ENCODE measurements at places on chromosomes 3 and 15.

GRCh38 chr3:28590860-28591259 lies 242.2 kb upstream of the AZI2 start:
- no peak for DNase-seq

GRCh38 chr15:77138167-77138522 lies 67.2 kb upstream of the TSPAN3 start:
- DNase-seq, result no peak

- no peak for DNase-seq
Observed at GRCh38 chr15:70475921-70476320, 287.4 kb downstream of the UACA start.

DNA sequence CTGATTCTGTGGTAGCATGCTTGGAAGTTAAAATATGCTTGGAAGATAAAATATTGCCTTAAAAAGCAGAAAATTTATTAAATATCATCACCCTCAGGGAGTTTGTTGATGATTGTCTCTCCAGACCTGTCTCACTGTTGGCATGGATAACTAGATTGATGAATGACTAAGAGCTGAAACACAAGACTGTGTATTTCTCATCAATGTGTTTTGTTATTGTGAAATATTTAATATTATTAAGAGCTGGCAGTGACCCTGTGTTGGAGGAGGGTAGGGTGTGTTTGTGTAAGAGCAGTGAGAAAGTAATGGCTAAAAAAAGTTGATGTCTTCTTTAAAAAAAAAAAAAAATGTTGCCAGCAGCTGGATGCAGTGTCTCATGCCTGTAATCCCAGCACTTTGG lies 82.2 kb downstream of the ITPR1 start:
- no peak for DNase-seq

DNA sequence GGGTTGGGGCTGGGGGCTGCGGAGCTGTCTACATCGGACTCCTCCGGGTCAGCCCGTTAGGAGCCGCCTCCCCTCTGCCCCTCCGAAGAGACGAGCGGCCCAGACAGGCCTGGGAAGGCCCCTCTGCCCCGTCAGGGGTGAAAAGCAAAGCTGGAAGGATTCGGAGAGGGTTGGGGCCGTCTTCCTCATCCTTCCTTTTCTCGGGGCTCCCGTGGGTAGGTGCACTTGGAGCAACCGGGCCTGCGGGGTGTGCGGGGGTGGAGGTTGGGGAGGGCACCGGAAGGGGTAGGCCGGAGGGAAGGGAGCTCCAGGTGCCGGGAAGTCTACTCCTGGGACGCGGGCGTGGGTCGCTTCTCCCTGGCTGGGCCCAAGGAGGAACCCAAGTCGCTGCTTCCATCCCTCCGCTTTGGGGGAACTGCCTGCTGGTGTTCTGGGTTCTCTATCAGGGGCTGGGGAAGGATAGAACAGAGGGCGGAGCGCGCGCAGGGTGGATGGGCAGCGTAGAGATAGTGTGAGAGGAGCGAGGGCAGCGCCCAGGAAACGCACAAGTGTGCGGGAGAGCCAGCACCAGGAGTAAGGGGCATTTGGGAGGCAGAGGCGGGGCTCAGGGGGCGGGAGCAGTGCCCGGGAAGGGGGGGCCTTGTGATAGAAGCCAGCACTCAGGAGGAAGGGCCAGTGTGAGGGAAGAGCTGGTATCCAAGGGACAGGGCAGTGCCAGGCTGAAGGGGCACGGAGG lies 590 bp downstream of the POLR2H start:
- DNase-seq, result peak; percentile 63

GRCh38 chr3:126964261-126964660 lies 18.7 kb upstream of the PLXNA1 start:
- no peak for DNase-seq

GRCh38 chr3:54986294-54986693 lies 58.4 kb upstream of the LRTM1 start:
- DNase-seq, result no peak

DNA sequence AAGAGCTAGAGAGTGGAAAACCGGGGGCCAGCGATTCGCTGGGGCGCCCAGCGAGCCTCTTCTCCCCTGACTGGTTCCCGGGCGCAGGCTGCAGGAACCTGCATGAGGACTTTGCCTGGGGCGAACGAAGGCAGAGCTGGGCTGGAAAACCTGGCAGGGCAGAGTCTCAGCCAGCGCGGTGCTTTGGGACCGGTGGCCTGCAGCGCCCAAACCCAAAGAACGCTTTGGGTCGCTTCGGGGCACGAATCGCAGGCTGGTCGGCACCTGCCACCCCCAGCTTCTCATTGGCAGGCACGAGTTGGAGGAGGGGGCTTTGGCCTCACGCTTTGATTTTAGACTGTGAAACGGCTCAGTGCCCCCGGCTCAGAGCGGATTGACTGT lies 3.0 kb downstream of the ONECUT1 start:
- no peak for DNase-seq

DNA sequence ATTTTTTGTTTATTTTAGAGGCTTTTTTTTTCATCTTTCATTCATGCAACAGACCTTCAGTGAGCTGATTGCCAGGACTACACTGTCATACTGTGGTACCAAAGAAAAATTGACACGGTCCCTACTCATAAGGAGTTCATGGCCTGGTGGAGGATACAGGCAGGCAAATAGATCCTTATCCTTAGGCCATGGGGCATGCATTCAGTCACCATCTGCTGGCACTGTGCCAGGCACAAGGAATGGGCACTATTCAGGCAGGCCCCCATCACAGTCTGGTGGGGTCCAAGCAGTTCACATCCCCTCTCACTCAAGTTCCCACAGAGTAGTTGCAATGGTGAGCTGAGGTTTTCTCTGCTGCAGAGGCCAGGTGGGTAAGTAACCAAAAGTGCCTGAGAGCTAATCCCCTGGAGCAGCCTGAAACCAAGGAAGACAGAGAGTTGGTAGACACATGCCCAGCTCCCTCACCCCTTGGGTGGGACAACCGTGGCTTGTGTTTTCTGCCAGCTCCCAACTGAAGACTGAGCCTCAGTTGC lies 17.3 kb downstream of the CISH start:
- DNase-seq, result no peak

GRCh38 chr3:141575879-141576743 lies 89.3 kb downstream of the RASA2 start:
- no peak for DNase-seq

GRCh38 chr3:115986555-115987207 lies 363.4 kb downstream of the GAP43 start:
- DNase-seq, result no peak

- no peak for DNase-seq
Observed at GRCh38 chr3:70531063-70531657, 218.7 kb upstream of the MDFIC2 start.

- DNase-seq, result no peak
Observed at GRCh38 chr15:83815506-83815905, 161.6 kb downstream of the ADAMTSL3 start.

GRCh38 chr15:83692746-83693581 lies 39.0 kb downstream of the ADAMTSL3 start:
- no peak for DNase-seq

DNA sequence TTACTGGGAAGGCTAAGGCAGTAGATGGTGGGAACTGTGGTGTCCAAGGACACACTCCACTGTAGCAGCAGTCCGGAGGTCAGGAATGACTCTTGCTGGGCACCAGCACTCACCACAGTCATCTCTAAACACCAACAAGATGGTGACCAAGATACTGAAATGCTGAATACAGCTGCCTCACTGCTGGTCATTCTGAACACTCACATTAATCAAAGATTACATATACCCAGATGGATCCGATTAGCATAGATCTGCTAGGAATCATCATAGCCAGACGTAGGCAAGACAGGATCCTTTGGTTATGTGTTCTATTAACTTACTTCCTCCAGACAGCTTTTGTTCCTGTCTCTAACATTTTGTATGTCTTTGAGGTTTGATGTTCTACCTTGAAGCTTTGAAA lies 134.9 kb upstream of the BFSP2 start:
- no peak for DNase-seq

GRCh38 chr3:182349051-182349450 lies 444.3 kb upstream of the ATP11B start:
- no peak for DNase-seq

DNA sequence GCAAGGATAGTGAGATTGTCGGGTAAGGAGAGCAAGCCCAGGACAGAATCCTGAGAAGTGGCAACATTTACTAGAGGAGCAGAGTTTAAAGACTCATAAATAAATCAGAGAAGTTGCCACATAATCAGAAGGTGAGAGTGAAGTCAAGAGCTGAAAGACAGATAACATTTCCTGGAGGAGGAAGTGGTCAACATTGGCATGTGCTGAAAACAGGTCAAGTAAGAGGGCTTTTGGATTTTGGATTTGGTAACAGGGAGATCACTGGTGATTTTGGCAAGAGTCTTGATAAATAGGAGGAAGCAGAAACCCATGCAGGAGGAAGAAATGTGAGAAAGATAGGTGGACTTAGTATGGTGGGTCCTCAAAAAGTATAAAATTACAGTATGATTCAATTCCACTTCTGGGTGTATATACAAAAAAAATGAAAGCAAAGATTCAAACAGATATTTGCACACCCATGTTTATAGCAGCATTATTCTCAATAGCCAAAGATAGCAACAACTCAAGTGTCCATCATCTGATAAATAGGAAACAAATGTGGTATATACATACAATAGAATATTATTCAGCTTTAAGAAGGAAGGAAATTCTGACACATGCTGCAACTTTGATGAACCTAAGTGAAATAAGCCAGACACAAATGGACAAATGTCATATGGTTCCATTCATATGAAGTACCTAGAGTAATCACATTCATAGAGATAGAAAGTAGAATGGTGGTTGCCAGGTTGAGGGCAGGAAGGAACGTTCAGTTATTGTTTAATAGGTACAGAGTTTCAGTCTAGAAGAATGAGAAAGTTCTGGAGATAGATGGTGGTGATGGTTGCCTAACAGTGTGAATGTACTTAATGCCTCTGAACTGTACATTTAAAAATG lies 27.3 kb upstream of the MBNL1 start:
- no peak for DNase-seq

GRCh38 chr15:43184407-43185124 lies 637 bp upstream of the CCNDBP1 start:
- no peak for DNase-seq

- no peak for DNase-seq
Observed at GRCh38 chr3:71989165-71989564, 204.2 kb upstream of the PROK2 start.

GRCh38 chr3:182179631-182180030 lies 467.9 kb downstream of the SOX2 start:
- DNase-seq, result no peak

DNA sequence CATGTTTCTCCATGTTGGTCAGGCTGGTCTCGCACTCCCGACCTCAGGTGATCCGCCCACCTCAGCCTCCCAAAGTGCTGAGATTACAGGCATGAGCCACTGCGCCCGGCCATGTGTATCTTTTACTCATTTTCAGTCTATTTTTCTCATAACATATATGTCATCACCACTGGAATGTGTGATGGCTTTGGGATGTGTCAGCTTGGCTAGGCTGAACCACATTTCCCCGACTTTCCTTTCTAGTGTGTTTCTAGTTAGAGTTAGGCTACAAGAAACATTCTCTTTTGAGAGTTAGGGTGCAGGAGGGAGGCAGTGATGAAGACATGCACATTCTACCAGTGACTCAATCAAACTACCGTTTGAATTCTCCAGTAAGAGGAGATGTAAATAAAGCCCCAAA lies 444.9 kb upstream of the THBS1 start:
- no peak for DNase-seq

DNA sequence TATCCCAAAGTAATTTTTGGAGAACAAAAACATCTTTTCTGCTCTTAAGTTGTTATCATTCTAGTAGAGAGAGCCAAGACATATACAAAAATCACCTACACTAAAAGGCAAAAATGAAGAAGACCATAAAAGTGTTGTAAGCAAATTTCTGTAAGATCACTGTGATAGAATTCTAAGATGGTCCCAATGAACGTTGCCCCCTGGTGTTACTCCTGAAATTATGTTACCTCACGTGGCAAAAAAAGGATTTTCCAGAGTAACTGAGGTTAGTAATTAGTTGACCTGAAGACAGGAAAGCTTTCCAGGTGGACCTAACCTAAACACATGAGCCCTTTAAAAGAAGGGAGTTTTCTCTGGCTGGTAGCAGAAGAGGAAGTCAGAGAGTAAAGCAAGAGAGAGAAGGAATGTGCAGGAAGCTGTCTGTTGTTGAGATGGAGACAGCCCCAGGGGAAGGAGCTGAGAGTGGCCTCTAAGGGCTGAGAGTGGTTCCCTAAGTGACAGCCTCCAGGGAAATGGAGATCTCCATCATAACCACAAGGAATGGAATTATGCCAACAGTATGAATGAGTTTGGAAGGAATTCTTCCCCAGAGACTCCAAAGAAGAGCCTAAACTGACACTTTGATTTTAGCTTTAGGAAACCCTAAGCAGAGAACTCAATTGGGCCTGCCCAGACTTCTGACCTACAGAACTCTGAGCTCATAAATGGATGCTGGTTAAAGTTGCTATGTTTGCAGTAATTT lies 205.9 kb downstream of the CD47 start:
- DNase-seq, result no peak

- no peak for DNase-seq
Observed at GRCh38 chr3:35746492-35746891, 107.2 kb downstream of the ARPP21 start.

DNA sequence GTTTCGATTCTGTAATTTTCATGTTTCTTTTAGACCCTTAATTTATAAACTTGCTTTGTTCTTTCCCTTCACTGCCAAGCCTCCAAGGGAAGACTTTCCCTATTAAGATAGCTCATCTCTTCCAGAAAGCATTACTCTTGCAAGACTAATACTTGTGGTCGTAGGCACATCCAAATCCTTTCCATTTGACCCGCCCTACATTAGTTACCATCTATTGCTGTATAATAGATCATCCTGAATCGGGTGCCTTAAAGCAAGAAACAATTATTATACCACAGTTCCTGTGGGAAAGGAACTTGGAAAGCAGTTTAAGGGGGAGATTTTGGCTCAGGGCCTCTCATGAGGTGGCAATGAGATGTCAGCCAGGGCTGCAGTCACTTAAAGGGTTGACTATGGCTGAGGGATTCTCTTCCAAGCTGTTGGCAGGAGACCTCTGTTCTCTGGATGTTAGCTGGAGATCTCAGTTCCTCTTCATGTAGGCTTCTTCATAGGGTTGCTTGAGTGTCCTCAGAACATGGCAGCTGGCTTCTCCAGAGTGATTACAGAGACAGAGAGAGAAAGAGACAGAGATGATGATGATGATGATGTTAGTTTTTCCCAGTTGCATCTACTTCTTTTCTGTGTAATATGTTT lies 570.4 kb upstream of the TGFBR2 start:
- DNase-seq, result no peak

GRCh38 chr3:39291903-39292329 lies 12.1 kb upstream of the CX3CR1 start:
- peak; percentile 83 for DNase-seq

GRCh38 chr3:168975576-168975975 lies 687.9 kb downstream of the MECOM start:
- DNase-seq, result no peak

All from activated naive CD4-positive, alpha-beta T cell treated with anti-CD3 and anti-CD28 coated beads, Interleukin-2, amount 10 ng/mL, durations not matched to agents 7 days and 5 days (primary cell).